ENCODE measurements at places on chromosomes 11 and 22. TPM values are rescaled to one million over a fixed set of nuclear protein-coding genes. Genes with fewer than 3 reads are reported as not detected.

GRCh38 chr22:29623553-29624169 lies 20.2 kb downstream of the NF2 start:
- no peak for DNase-seq

GRCh38 chr11:8760896-8761295 lies 78.3 kb downstream of the RPL27A start:
- peak; percentile 25 for DNase-seq

GRCh38 chr11:12377106-12377823 lies at the start of gene PARVA:
Gene PARVA, plus strand, starts transcription at chr11:12377571. Its CDS starts 77 bp downstream, at chr11:12377648.
- peak; percentile 66 for DNase-seq

DNA sequence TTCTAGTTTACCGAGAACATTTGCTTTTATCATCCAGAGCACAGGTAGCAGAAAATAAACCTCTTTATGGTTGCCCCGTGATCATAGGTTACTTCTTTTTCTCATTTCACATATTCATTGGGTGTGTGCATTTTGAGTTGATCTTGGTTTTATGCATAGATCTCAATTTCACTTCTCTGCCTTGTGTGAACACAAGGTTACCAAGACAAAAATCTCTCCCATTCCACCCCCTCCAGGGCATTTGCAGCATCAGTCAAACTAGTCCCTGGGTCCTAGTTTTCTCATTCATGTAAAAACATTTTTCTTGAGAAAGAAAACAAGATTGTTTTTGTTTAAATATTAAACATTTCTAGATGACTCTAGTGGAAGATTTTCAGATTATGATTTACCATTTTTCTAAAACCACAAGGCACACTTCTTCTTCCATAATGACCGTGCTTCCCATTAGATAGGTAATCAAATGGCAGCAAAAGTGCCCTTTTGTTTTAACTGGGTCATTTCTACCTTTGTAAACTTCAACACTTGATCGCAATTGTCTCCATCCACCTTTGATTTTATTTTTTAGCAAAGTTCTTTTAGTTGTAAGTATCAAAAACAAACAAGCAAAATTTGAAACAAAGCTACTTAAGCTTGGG lies 526.6 kb upstream of the CADM1 start:
- DNase-seq = no peak

GRCh38 chr22:47367993-47368945 lies 605.8 kb downstream of the TBC1D22A start:
- DNase-seq = no peak

GRCh38 chr11:71466358-71466757 lies 13.4 kb downstream of the NADSYN1 start:
- DNase-seq = no peak

The HTR3A gene
- not detected for total RNA-seq

DNA sequence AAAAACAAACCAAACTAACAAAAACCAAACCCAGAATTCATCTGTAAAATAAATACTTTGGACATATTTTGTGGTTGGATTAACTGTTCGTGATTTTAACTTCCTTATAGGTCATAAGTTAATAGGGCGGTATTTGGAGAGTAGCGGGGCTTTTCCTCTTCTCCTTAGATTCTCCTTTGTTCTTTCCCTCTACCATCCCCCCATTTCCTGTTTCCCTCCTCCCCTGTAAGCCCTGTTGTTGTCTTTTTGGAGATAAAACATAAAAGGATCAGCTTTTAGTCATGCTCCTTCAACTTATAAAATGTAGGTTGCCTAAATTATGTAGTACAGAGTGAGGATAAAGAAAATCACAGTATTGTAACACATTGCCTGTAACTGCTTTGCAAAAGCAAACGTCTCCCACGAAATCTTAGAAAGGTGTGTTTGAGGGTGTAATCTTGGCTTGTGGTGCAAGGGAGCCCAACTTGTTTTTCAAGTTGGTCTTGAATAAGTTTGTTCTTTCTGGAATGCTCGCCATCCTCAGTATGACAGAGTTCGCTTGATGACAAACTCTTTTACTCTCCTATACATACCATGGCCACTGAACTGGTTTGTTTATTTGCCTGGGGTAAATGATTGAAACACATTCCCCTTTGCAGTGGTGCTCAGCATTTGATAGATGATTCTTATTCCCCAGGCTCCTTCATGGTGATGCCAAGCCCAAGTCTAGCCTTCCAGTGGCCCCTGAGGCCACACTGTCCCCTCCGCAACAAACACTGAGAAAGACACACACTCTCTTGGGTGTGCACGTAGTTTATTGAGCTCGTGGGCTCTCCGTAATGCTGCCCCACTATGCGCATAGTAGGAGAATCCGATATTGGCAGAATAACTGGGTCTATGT lies 49.4 kb downstream of the TEAD1 start:
- no peak for DNase-seq

GRCh38 chr11:115525531-115526006 lies 21.4 kb upstream of the CADM1 start:
- DNase-seq = no peak

GRCh38 chr11:119365071-119365591 lies 16.4 kb downstream of the USP2 start:
- no peak for DNase-seq

All from G401 (cell line).